Stimulated activated CD8-positive, alpha-beta memory T cell treated with anti-CD3 and anti-CD28 coated beads, Interleukin-7, amount 100 ng/mL, for 1 hour (primary cell): ENCODE measurements at places on chromosomes 4 and X.

- DNase-seq = no peak
These were observed 109.9 kb downstream of the TLL1 start for GRCh38 chr4:165982934-165983333.

DNA sequence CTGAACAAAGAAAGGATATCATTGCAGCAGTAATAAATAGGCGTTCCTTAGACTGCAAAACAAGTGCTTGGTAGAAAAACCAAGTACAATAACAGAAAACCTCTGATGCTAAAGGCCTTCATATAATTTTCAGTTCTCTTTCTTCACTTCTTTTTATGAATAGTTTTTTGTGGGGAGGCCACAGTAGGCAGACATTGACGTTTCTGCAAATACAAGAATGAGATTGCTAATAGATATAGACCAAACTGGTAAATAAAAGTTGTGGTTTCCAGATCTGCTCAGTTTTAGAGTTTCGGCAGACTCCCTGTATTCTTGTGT lies 57.0 kb upstream of the RAP1GDS1 start:
- no peak for DNase-seq

DNA sequence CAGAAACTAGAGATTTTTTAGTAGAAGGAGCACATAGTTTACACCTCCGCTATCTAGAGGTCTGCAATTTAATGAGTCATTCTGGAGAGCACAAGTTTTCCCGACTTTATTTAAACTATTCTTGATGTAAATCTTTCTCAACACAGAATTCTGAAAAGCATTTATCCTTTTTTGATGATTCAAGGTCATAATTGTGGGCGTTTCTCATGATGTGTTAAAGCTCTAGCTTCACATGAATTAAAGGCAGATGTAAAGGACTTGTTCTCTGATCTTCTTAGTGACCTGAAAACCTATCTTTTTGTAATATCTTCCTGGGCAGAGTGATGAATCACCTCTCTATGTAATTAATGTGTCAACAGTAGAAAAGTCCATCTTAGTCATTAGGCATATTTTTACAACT lies 128.8 kb downstream of the COMMD8 start:
- no peak for DNase-seq

- no peak for DNase-seq
These were observed 37.6 kb upstream of the HPGD start for GRCh38 chr4:174559894-174560293.

DNA sequence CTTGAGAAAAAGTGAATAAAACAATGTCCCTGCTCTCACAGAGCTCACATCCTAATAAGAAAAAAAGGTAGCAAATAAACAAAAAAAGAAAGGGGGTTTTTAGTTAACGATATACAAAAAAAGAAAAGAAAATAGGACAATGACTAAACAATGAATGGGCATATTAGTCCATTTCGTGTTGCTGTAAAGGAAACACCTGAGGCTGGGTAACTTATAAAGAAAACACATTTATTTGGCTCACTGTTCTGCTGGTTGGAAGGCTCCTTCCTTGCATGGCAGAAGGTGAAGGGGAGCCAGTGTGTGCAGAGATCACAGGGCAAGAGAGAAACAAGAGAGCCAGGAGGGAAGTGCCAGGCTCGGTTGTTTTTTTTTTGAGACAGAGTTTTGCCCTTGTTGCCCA lies 4.7 kb upstream of the KLF3 start:
- DNase-seq = no peak
